ENCODE measurements at places on chromosomes 7 and 10.

GRCh38 chr7:69800495-69800894 lies 202.2 kb downstream of the AUTS2 start:
- peak; percentile 18 for DNase-seq

DNA sequence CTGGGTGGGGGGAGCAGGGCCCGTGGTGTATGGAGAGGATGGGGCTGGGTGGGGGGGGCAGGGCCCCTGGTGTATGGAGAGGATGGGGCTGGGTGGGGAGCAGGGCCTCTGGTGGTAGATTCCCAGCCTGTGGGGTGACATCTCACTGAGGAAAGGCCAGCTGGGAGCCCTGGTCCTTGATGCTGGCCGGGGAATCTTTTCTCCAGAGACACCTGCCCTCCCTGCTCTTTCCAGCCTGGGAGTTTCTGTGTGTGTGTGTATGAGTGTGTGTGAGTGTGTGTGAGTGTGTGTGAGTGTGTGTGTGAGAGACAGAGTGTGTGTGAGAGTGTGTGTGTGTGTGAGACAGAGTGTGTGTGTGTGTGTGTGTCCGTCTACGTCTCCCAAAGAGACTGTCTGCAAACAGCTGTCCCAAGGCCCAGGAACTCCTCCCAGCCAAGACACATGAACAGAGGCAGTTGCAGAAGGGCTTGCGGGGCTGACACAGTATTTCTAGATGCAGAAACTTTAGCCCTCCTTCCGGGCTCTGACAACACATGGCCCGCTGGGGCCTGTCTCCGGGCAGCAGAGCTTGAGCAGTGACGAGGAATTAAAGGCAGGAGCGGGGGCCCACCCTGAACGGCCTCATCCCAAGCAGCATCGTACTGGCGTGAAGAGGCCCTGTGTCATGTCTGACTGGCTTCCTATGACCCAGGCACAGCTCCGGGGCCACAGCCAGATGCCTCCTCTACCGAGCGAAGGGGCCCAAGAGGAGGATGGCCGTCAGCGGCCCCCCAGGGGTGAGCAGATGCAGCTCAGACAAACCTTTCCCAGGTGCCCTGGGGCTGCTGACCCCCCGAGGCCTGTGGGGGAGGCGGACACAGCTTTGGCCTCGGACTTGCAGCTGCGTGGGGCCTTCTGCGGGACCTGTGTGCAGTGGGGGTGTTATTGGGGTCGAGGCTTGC lies 24.3 kb downstream of the FAM20C start:
- DNase-seq: peak; percentile 50

- DNase-seq: peak; percentile 89
These were observed 10.6 kb downstream of the ZCCHC24 start for GRCh38 chr10:79434821-79435251.

DNA sequence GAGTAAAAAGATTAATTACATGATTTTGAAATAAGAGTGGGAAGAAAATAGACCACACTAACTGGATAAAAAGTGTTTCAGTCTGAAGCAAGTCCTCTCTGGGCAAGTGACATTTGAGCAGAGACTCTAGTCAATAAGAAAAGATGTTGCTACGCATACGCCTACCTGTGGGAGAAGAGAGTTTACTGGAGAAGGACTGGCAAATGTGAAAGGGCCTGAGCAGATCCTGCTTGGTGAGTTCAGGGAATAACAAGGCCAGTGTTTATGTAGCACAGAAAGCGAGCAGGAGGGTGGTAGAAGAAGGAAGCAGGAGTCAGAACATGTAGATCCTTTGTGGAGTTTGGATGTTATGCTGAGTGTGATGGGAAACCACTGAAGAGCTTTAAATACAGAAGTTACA lies 43.4 kb downstream of the RAB18 start:
- no peak for DNase-seq

DNA sequence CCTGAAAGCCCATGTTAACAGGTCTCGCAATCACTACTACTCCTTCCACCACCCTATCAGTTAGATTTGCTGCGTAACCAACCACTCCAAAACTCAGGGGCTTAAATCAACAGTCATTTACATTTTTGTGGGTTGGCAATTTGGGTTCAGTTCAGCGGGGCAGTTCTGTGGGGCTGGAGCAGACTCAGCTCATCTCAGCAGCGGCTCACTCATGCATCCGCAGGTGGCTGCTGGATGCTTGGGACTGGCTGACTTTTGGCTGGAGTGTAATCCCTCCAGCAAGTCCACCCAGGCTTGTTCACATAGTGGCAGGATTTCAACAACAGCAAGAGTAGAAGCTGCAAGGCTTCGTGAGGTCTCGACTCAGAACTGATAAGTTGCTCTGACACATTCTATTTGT lies 79.2 kb downstream of the NEUROD6 start:
- no peak for DNase-seq
